A673 (cell line): ENCODE measurements at places on chromosomes 16 and 17. TPM values are rescaled to one million over a fixed set of nuclear protein-coding genes. Genes with fewer than 3 reads are reported as not detected.

DNA sequence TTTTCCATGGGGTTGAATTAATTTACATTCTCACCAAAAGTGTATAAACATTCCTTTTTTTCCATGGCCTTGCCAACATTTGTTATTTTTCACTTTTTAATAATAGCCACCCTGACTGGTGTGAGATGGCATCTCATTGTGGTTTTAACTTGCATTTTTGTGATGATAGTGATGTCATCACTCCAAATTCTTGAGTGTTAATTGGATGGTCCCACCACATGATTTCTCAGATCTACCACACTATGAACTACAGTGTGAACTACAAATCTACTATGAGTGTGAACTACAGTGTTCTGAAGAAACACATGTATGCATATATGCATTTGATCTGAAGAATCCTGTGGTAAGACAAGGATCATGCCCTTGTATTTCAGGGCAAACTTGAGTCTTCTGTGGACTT, 340.1 kb downstream of the ABCC12 start:
- DNase-seq: no peak

- no peak for DNase-seq
These were observed 48.4 kb downstream of the NOG start for GRCh38 chr17:56641894-56642293.

- no peak for DNase-seq
These were observed 69.8 kb downstream of the MGAT5B start for GRCh38 chr17:76938009-76938408.

DNA sequence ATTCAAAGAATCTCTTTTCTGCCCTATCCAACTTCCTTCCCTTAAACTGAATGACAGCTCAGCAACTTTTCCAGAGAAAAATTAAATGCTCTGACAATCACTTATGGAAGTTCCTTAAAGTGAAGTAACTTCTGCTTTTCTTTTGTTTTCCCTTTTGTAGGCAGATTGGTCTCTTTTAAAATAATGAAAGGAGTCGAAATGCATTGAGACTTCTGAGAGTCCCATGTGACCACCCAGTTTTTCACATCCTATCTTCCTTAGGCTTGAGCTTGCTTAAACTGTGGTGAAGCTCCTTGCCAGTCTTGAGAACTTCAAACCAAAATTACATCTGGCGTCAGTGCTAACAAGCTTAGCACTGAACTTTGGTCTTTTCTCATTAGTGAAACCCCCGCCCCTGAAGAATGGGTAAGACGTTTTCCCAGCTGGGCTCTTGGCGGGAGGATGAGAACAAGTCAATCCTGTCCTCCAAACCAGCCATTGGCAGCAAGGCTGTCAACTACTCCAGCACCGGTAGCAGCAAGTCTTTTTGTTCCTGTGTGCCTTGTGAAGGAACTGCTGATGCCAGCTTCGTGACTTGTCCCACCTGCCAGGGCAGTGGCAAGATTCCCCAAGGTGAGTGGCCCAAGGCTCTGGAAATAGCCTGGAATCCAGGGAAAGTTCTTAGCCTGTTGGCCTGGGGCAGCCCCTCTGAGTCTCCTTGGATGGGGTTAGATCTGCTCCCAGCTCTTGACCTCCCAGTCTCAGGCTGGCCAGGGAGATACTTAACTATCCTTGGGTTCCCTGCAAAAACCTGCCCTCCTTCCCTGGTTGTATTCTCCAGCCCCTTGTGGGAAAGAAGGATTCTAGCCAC, 1.2 kb downstream of the TMEM106A start:
- no peak for DNase-seq

DNA sequence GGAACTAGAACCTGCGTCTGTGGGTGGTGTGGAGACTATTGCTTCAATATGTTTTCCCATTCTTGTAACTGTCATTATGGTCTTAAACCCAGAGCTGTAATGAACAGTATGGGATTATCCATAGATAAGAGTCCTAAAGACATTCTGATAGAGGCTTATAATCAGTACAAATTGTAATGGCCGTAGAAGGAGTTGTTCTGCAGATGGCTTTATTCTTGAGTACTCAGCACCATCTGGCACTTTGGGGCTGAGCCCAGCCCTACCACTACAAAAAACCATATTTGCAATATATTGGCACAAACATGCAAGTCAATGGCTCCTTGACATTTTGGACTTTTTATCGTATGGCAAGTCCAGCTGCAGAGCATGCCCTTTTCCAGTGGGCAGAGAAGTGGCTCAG, 150.0 kb downstream of the HS3ST4 start:
- DNase-seq: no peak

GRCh38 chr16:87576171-87576570, 26.1 kb upstream of the JPH3 start:
- no peak for DNase-seq

DNA sequence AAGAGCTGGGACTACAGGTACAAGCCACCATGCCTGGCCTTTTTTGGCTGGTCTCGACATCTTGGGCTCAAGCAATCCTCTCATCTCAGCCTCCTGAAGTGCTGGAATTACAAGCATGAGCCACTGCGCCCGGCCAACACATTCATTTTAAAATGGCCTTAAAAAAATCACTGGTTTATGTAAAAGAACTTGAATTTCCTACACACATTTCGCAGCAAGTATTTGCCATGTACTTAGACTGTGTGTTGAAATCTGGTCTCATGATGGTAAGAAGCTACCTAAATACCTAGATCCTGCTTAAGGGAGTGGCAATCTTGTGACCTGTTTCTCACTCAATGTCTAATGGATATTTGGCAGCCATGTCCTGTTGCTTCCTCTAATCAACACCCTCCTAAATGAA, 8.5 kb upstream of the CYTH1 start:
- DNase-seq: no peak

GRCh38 chr17:72590882-72591281, 470.1 kb downstream of the SOX9 start:
- DNase-seq: no peak

GRCh38 chr17:21061158-21061835, 18.5 kb upstream of the USP22 start:
- DNase-seq: no peak

GRCh38 chr17:35735036-35735805, 3.8 kb downstream of the RASL10B start:
- no peak for DNase-seq

- DNase-seq: no peak
These were observed 10.1 kb downstream of the GNPTG start for GRCh38 chr16:1361685-1362360.

DNA sequence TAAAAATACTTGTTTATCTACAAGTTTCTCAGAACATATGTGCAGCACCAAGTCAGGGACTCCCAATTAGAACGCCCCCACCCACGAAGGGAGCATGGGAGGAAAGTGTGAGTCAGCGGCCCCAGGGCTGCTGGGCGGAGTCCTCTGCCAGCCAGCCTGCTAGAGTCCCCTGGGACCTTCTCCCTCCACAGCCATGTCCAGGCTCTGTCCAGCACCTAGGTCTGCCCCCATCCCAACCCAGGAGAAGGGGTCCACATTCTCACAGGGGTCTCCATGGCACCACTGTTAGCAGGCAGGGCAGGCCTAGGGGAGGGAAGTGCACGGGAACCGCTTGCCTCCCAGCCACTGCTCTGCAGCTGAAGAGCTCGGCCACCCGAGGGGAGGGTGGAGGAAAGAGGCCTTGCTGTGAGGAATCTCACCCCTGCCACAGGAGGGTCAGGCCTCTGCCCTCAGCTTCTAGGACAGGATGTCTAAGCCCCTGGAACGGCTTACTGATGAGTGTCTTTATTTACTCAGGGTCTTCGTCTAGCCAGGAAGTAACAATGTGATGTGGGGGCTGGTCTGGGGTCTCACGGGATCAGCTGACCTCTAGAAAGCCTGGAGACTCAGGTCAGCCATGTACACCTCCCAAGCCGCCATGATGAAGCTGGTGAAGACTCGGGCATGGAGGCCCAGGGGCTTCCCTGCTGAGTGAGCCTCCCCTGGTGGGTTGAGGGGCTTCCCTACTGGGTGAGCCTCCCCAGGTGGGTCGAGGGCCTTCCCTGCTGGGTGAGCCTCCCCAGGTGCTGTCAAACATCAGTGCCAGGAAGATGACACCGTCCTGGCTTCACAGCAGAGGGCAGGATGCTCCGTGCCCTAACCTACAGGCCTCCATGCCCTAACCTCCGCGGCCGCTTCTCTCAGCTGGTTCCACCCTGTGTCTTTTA, 190.3 kb downstream of the RBFOX3 start:
- DNase-seq: peak; percentile 28

DNA sequence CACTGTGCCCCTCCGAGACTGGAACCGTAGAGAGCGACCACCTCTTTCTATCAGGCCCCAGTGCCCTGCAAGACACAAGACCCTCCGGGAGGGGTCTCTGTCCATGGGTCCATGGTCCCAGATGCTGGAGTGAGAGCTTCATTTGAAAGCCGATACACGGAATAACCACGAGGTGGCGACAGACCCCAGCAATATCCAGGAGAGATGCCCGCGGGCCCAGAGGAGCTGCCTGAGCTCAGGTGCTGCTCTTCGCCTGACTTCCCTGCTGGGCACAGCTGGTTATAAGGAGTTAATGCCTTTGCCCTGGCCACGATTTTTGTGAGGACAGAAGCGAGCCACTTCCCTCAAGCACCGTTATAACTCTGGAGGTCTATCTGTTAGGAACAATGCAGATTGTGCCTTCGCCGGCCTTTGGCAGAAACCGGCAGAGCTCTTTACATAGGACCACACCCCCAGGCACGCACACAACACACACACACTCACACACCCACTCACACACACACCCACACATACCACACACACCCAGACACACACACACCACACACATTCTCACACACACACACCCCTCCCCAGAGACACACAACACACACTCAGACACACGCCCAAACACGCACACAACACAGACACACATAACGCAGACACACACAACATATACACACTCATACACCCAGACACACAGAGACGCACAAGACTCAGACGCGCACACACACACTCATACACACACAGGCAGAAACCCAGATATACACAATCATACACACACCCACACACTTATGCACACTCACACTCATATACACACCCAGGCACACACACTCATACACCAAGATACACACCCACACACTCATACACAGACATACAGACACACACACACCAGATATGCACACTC, 436.4 kb downstream of the SOX9 start:
- peak; percentile 75 for DNase-seq

GRCh38 chr16:22109258-22109898, 17.0 kb downstream of the VWA3A start:
- no peak for DNase-seq

DNA sequence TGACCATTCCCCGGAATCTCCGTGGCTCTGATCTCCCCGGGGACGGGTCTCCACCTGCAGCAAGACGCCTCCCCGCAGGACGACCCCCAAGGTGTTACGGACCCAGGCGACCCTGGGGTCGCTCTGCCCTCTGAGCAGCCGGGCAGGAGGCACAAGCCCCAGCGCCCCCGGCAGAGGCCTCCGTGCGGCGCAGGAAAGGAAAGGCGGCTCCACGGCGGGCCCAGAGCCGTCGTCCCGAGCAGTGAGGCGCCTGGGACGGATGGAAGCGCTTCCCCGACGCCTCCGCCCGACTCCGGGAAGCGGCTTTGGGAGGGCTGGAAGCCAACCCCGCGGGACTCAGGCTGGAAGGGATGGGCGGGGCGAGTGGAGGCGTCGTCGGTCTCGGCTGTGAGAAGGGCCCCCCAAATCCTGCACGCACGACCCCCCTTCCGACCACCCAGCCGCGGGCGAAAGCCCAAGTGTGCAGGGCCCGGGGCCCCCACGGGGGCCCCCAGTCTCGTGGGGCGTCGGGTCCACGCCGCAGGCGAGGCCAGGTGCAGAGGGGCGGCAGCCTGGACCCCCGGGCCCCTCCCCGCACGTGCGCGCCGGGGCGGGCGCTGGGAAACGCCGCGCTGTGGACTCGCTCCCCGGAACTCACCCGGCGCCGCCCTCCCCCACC, 32.7 kb upstream of the RPH3AL start:
- peak; percentile 68 for DNase-seq

The EME1 gene
- 31.9 and 44.0 TPM in 2 replicates for total RNA-seq

The CLDN7 gene
- 0.55 TPM in 1 of 2 replicates, not detected in the other for total RNA-seq

The CFAP97D1 gene
- not detected in 2 replicates for total RNA-seq

The CORO6 gene
- 19.7 and 28.9 TPM in 2 replicates for total RNA-seq

The MGAT5B gene
- 1.1 and 3.7 TPM in 2 replicates for total RNA-seq

The MT1X gene
- total RNA-seq: 30.0 and 74.3 TPM in 2 replicates
